ENCODE measurements at places on chromosomes 1 and 21. TPM values are rescaled to one million over a fixed set of nuclear protein-coding genes. Genes with fewer than 3 reads are reported as not detected.

Gene PLA2G4A
- 7.0 TPM for total RNA-seq

GRCh38 chr1:199226163-199226562 is 587.3 kb downstream of the PTPRC start:
- no peak overlapping the region for H3K27ac ChIP-seq
- DNase-seq = no peak
- no peaks in the 10 kb centered on the region for H3K4me1 ChIP-seq
- H3K4me3 ChIP-seq = no peak overlapping the region

DNA sequence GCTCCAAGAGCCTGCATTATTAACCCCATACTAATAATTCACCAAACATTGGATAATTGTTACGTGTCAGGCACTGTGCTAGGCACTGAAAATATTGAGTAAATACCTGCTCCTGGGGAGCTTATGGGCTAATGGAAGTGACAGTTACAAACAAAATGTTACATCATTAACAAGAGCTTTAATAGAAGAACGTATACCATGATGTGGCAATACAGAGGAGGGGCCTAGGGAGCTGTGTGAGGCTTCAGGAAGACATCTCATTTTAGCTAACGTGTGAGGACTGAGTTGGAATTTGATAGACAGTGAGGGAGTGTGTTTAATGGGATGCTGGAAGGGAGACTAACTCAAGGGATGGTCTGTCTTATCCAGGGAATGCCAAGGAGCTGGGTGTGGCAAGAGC is 16.5 kb upstream of the TSPAN2 start:
- no peaks in the 10 kb centered on the region for H3K4me1 ChIP-seq
- DNase-seq = no peak
- no peaks in the 10 kb centered on the region for H3K27me3 ChIP-seq
- H3K27ac ChIP-seq = no peak overlapping the region

GRCh38 chr1:19327736-19328135 is 15.6 kb downstream of the SLC66A1 start:
- no peaks in the 10 kb centered on the region for H3K4me1 ChIP-seq
- H3K27ac ChIP-seq = no peak overlapping the region
- DNase-seq = no peak

Gene SPRR2B
- not detected for total RNA-seq

DNA sequence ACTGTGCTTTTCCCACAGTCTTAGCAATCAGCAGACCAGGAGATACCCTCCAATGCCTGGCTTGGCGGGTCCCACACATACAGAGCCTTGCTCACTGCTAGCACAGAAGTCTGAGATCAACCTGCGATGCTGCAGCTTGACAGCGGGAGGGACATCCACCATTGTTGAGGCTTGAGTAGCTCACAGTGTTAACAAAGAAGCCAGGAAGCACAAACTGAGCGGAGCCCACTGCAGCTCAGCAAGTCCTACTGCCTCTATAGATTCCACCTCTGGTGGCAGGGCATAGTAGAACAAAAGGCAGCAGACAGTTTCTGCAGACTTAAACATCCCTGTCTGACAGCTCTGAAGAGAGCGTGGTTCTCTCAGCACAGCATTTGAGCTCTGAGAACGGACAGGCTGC is 33.4 kb downstream of the MNDA start:
- H3K4me3 ChIP-seq = no peak overlapping the region
- H3K27ac ChIP-seq = no peak overlapping the region
- no peaks in the 10 kb centered on the region for H3K4me1 ChIP-seq

Gene GBP6
- not detected for total RNA-seq

- DNase-seq = no peak
- H3K4me1 ChIP-seq = no peaks in the 10 kb centered on the region
- no peak overlapping the region for H3K27ac ChIP-seq
- H3K36me3 ChIP-seq = no peaks in the 10 kb centered on the region
Measured at GRCh38 chr1:43048601-43049011, 89.9 kb upstream of the SLC2A1 start.

- H3K27ac ChIP-seq = no peak overlapping the region
- H3K4me3 ChIP-seq = no peak overlapping the region
- H3K4me1 ChIP-seq = no peaks in the 10 kb centered on the region
- H3K36me3 ChIP-seq = no peaks in the 10 kb centered on the region
Measured at GRCh38 chr1:118989878-118990378, 1.8 kb upstream of the TBX15 start.

GRCh38 chr1:207922554-207922953 is 11.6 kb upstream of the CD34 start:
- no peaks in the 10 kb centered on the region for H3K4me1 ChIP-seq
- no peak for DNase-seq
- H3K27ac ChIP-seq = no peak overlapping the region

DNA sequence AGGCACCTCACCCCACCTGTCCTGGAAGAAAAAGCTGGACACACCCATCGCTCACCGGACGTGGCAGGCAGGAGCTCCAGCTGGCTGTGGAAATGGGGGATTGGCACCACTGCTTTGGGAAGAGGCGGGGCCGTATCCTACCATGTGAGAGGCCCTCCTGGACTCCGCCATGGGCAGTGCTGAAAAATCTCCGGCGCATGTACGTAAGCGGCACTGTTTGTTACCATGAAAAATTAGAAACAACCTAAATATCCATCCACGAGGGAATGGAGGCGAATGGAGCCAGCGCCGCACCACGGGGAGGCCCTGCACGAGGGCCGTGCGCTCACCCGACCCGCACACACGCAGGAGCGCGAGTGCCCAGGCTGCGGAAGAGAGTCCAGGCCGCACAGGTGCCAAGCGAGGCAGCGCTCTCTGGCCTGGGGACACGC is 3.1 kb downstream of the KRTAP10-8 start:
- no peak for DNase-seq
- H3K27me3 ChIP-seq = no peaks in the 10 kb centered on the region
- H3K36me3 ChIP-seq = no peaks in the 10 kb centered on the region
- H3K27ac ChIP-seq = no peak overlapping the region
- no peaks in the 10 kb centered on the region for H3K4me1 ChIP-seq
- no peak overlapping the region for H3K4me3 ChIP-seq

DNA sequence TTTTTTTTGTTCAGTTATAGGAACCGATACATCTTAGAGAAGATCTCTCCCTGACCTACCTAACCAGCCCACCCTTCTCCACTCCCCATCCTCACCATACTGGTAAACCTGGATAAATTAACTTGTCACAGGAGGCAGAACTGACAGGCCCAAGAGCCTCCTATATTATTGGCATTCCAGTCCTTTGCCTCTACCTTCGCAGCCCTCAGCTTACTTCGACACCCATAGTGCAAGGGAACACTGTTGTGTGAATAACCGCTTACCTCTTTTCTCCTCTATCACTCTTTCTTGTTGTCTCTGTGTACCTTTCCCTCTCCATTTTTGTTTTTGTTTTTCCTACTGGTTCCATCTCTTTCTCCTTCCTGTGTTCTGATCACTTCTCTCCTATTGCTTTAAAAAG is 58.7 kb downstream of the CDC14A start:
- H3K27ac ChIP-seq = no peak overlapping the region
- H3K4me3 ChIP-seq = no peak overlapping the region
- no peaks in the 10 kb centered on the region for H3K4me1 ChIP-seq
- no peaks in the 10 kb centered on the region for H3K27me3 ChIP-seq
- no peaks in the 10 kb centered on the region for H3K36me3 ChIP-seq

- H3K36me3 ChIP-seq = no peaks in the 10 kb centered on the region
- no peak overlapping the region for H3K4me3 ChIP-seq
- no peak overlapping the region for H3K27ac ChIP-seq
- H3K27me3 ChIP-seq = no peaks in the 10 kb centered on the region
- no peak for DNase-seq
Measured at GRCh38 chr1:217946511-217946910, 315.4 kb downstream of the SPATA17 start.

Gene MYOG
- total RNA-seq = not detected

Gene IQCC
- 2.3 TPM for total RNA-seq

DNA sequence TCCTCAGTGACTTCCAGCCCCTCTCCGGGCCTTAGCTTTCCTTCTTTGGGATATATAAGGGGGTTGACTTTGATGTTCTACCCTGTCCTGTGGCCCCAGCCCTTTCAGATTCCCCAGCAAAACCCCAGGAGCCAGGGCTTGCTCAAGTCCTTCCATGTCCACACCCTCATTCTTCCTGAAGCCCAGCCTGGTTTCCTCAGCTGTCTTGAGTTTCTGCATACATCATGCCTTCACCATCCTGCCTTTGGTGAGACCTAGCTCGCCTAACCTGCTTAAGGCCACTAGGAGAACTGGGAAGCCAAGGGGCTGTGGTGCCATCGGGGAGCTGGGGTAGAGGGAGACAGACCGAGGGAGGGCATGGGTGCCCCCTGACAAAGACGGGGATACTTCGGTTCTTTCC is 17.2 kb upstream of the PEF1 start:
- no peaks in the 10 kb centered on the region for H3K36me3 ChIP-seq
- DNase-seq = no peak
- H3K27me3 ChIP-seq = no peaks in the 10 kb centered on the region
- H3K4me3 ChIP-seq = no peak overlapping the region

DNA sequence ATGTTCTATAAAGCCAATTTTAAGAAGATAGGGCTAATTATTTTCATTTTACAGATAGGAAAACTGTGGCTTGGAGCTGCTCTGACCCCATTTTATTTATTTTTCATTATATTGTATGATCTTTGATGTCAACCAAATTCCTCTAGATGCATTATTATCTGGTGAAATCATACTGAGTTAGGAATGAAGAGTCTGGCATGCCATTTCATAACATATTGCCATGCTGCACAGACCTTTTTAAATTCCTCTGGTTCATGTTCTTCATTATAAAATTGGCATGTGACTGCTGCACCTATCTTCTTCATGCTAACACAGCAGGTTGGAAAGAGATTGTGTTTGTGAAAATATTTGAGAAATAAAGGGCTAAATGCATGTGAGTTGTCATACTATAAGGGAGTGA is 12.7 kb downstream of the PRRX1 start:
- no peak overlapping the region for H3K4me3 ChIP-seq
- H3K36me3 ChIP-seq = no peaks in the 10 kb centered on the region
- no peaks in the 10 kb centered on the region for H3K27me3 ChIP-seq
- no peak for DNase-seq
- H3K4me1 ChIP-seq = no peaks in the 10 kb centered on the region

GRCh38 chr1:79431340-79431739 is 424.8 kb upstream of the ADGRL4 start:
- H3K4me1 ChIP-seq = no peaks in the 10 kb centered on the region
- no peaks in the 10 kb centered on the region for H3K27me3 ChIP-seq
- DNase-seq = no peak
- no peak overlapping the region for H3K4me3 ChIP-seq
- no peaks in the 10 kb centered on the region for H3K36me3 ChIP-seq

GRCh38 chr1:169513208-169513607 is 27.5 kb upstream of the SLC19A2 start:
- no peak overlapping the region for H3K27ac ChIP-seq
- no peaks in the 10 kb centered on the region for H3K36me3 ChIP-seq
- H3K27me3 ChIP-seq = no peaks in the 10 kb centered on the region
- no peak overlapping the region for H3K4me3 ChIP-seq
- no peak for DNase-seq

- DNase-seq = no peak
- no peaks in the 10 kb centered on the region for H3K27me3 ChIP-seq
- no peaks in the 10 kb centered on the region for H3K36me3 ChIP-seq
- no peak overlapping the region for H3K4me3 ChIP-seq
Measured at GRCh38 chr1:234742622-234743021, 132.6 kb upstream of the IRF2BP2 start.

Gene TRABD2B
- 0.35 TPM for total RNA-seq

All from Peyer's patch (tissue), 4 donors.